Dermis blood vessel endothelial cell (primary cell): ENCODE measurements at places on chromosomes 3 and 15. TPM values are rescaled to one million over a fixed set of nuclear protein-coding genes. Genes with fewer than 3 reads are reported as not detected.

Gene GCNT3
- 0.17 TPM in 1 of 2 replicates, not detected in the other for total RNA-seq

Gene SCG5
- 0.34 TPM in 1 of 2 replicates, not detected in the other for total RNA-seq

Gene MYLK
- 69.6 and 78.1 TPM in 2 replicates for total RNA-seq

Gene ATP13A5
- not detected in 2 replicates for total RNA-seq

GRCh38 chr15:37902126-37902525, 32.3 kb upstream of the TMCO5A start:
- DNase-seq = no peak

DNA sequence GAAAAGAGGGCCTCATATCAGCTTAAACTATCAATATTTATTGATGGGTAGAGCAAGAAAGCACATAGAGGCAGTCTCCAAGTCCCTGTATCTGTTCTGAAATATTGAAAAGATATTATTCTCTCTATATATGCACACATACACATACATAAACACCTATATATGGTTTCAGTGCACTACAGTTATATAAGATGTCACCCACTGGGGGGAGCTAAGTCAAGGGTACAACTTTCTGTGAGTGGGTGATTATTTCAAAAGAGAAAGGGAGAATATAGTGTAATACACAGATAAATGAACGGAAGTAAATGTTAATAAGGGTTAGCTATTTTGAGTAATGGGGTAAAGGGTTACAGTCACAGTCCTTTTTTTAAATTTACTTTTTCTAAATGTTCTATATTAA, 8.8 kb downstream of the SNTN start:
- DNase-seq = no peak

DNA sequence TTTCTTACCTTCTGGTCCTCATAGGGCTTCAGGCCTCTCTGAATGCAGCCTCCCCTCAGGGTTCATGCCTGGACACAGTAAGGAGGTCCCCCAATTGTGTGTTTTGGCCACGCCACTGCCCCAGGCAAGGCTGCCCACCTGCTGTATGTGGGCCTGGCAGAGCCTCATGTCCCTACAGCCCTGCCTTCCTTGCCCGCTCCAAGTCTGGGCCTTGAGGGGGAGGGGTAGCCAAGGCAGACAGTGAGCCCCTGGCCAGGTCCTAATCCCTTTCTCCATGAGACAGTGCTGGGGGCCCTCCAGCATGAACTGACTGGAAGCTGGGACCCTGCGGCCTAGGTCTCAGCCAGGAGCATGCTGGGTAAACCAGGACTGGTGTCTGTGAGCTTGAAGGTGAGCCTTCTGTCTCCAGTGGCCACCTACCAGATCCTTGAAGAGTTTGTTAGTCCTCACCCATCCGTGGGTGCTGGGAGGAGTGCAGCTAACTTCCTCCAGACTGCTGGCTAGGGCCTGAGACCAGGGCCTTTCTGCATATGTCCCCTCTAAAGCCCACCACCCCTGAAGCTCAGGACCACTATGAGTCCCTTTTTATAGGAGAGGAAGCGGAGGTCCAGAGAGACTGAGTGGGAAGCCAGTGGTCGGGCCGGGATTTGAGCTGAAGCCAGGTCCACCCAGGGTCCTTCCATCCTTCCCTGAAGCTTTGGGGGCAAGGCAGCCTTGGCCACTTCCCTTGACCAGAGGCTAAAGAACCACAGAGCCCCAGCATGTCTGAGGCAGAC, 8.7 kb downstream of the ZBTB47 start:
- no peak for DNase-seq

- peak; percentile 81 for DNase-seq
Measured at GRCh38 chr15:100959066-100960050, 40.2 kb downstream of the LRRK1 start.

DNA sequence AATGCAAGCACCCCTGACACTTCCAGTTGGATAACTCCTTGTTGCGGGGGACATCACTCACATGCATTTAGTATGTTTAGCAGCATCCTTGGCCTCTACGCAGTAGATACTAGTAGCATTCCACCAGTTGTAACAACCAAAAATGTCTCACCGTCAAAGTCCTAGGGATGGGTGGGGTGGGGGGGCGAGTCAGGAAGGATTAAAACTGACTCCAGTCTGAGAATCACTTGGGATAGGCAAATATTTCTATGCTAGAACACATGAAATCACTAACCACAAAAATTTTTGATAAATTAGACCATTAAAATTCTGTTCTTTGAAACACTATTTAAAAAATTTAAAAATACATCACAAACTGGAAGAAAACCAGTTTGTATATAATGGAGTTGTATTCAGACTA, 18.0 kb downstream of the ICE2 start:
- DNase-seq = no peak

GRCh38 chr15:63826528-63826927, 7.2 kb downstream of the HERC1 start:
- DNase-seq = peak; percentile 73

GRCh38 chr15:63598473-63599400, 1.6 kb downstream of the FBXL22 start:
- DNase-seq = peak; percentile 57

GRCh38 chr3:151410891-151411559, 26.5 kb upstream of the P2RY12 start:
- no peak for DNase-seq

GRCh38 chr3:156610154-156610553, 55.2 kb upstream of the SSR3 start:
- no peak for DNase-seq

- no peak for DNase-seq
Measured at GRCh38 chr3:103767635-103768034, 1332.8 kb downstream of the ZPLD1 start.

- no peak for DNase-seq
Measured at GRCh38 chr3:24270744-24271143, 223.9 kb downstream of the THRB start.

DNA sequence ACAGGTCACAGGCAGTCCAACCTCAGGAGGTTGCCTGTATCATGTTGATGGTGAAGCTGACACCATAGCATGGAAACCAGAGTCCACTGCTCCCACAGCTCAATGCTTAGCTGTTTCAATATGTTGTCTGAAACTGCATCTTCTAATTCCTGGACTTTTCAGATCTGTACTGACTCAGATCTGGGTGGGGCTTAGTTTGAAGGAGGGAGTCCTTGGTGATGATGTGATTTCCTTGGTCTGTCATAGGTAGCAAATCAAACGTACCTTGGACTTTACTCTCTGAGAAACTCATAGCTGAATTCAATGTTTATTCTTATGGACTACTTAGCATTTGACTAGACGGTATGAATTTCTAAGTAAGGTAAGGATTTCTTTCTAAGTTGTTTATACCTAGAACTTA, at the start of gene HHLA2:
Gene HHLA2, plus strand, starts transcription at position 310 of the 400 bp plus-strand sequence. CDS start 55,266 bp downstream, outside the sequence.
- no peak for DNase-seq

DNA sequence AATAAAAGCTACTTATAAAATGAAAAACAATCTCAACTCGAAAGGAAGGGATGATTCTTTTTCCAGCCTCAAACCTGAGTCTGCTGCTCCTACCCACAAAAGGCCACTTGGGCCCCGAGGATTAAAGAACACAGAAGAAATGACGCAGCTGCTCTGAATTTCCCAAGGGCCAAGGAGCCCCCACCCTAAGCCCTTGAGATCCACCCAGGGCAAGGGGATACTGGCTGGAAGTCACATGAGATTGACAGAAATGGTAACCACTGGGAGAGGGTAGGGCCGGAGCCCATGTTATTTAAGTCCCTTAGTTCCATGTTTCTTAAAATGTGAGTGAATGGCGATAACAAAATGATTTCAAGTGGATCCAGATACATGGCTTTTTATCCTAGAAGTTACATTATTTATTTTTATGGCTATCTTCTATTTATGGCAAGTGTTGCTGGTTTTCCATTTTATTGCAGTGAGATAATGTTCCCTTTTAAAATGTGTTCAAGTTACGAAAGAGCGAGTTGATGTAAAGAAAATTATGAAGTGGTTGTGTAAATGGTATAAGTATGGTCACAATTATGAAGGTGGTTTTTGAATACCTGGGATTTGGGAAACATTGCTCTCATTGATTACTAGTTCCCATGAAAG, 16.8 kb downstream of the IGDCC4 start:
- no peak for DNase-seq

DNA sequence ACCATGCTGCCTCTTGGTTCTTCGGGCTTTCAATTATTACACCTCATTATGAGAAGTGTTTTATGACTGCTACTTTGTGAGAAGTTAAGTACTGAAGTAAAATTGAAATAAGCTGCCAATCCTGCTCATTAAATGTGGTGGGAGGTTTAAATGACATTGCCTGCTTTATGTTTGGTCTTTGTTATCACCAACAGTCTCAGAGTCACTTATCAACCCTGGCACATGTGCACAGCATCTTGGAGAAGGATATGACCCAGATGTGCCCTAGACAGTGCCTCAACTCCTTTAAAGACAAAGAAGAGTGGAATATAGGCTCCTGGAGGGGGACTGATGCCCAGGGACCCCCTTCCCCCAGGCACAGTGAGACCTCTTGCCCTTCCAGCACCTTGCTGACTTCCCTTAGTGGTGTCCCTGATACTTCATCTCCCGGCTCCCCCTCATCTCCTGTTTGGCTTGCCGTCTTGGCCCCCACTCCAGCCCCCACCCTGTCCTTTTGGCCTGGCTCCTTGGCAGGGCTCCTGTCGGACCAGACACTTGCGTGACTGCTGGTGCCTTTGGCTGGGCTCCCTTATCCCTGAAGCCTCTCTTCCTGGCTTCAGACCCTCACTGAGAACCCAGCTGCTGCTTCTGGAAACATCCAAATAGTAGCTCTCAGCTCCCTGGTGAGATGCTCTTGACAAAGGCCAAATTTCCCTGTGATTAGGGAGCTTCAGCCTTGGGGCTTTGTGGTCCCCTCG, 39.8 kb downstream of the ARHGAP31 start:
- no peak for DNase-seq

DNA sequence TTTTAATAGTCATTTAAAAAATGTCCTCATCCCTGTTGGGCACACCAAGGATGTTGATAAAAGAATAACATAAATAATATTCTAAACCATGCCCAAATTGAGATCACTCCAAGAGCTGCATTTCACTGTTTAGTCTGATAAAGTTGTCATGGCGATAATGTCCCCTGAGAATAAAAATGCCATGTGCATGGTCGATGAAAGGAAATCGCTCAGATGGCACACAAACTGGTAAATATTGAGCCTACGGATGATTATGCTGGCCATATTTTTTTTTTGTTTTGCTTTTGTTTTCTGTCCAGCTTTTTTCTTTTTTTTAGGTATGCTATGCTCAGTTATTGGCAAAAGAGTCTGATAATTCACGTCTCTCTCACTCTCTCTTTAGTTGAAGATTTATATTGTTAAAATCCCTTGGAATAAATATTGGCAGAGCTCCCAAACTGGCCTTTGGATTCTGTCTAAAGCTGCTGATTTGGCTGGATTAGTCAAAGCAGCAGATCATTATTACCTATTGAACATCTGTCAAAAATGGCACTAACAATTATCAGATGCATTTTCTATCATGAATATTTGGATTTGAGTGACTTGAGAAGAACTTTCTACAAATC, 643.8 kb downstream of the SQOR start:
- DNase-seq = no peak

DNA sequence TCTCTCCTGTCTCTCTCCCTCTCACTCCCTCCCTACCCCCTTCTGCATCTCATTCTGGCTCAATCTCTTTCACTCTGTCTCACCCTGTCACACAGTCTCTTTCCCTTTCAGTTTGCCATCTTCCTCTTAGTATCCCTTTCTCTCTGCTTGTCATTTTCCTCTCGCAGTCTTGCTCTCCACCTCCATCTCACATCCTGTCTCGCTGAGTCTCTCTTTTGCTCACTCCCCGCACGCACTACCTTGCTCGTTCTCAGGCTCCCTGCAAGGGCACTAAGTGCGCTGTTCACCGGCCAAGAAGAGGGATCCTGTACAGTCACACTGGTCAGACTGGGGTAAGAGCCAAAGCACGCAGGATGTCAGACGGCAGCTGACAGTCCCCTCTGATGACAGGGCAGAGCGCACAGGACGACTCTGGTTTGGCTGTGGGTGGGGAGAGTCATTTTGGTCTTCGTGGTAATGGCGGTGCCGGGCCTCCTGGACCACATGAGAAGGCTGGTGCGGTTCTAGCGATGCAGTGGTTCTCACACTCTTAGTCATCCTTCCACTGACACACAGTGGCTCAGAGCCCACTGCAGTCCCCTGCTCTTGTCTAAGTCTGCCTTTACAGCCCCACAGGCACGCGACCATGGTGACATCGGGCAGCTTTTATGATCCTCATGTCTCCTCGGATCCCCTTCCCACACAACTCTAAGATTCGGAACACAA, 356.8 kb downstream of the FOXP1 start:
- peak; percentile 27 for DNase-seq

DNA sequence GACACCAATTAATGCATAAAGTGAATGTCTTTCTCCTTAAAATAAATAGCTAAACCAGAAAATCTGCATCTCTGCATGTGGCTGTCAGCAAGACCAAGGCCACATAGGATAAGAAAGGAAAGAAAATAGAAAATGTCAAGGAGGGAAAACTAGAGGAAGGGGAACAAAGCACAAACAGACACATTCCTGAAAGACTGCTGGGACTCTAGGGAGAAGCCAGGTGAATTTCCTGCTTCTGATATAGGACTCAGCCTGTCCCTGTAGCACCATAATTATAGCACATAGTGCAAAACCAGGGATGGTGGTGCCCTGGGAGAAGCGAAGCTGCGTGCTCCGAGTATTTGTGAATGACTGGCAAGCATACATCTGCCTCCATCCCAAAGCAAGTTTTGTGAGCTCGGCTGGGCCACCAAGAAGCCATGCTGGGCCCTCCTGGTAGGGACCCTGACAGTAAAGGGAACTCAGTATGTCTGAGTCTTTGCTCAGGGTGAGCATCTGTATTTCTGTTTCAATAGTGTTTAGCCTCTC, 14.2 kb downstream of the FSTL1 start:
- DNase-seq = no peak

DNA sequence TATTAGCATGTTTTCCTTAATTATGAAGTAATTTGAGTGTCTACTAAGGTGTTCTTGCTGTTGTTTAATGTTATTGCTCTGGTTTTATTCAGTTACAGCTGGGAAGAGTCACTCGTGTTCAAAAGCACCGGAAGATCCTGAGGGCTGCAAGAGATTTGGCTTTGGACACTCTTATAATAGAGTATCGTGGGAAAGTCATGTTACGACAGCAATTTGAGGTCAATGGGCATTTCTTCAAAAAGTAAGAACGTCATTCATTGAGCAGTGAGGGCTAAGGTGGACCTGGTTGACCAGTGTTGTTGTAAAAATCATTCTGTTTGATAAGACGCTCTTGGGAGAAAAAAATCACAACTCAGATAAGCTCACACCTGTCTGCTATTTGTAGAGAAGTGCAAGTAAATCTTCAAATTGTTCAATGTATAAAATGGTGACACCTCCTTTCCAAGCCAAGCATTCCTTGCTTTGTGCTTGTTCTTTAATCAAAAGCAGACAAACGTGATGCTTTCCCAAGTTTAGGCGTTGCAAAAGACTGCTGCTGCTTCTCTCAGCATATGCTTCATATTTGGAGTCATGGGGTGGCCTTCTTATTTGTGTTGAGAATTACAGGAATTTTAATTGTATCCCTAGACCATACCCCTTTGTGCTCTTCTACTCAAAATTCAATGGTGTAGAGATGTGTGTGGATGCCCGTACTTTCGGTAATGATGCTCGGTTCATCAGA, 44.2 kb downstream of the SETD5 start:
- DNase-seq = no peak
